SJCRH30 (cell line): ENCODE measurements at places on chromosomes 11 and 22.

DNA sequence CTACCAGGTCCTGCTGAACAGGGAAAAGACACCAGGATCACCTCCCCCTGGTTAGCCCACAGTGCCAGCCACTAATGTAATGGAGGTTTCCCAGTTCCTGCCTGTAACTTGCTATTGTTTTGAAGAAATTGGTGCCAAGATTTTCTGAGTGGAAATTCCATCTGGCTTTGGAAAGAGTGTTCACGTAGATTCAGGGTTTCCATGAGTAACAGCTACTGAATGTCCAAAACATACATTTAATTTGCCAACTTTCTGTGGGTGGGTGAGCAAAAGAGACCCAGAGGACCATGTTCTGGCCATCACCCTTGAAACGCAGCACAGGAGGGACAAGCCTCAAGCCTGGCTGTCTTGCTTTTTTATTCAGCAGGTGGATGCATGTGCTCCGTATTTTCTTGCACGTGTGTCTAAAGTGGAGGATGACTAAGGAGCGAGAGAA is 8.8 kb upstream of the DKK3 start:
- no peak for DNase-seq

- no peak for DNase-seq
These were observed 11.5 kb upstream of the RPS3 start for GRCh38 chr11:75387736-75388294.

DNA sequence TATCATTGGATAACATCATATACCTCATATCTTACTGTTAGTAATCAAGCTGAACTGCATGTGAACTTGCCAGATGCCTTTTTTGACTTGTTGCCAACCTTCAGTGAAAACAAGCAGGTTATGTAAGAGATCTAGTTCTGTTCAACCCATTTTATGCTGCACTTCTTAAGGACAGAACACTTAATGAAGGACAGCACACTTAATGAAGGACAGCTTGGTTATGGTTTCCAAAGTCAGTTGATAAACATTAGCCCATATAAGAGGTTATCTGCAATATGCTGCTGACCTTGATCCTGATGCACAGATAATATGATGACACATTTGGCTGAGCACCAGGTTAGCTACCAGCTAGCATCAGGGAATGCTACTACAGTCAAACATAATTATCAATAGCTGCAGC is 358.7 kb upstream of the PDGFD start:
- no peak for DNase-seq

DNA sequence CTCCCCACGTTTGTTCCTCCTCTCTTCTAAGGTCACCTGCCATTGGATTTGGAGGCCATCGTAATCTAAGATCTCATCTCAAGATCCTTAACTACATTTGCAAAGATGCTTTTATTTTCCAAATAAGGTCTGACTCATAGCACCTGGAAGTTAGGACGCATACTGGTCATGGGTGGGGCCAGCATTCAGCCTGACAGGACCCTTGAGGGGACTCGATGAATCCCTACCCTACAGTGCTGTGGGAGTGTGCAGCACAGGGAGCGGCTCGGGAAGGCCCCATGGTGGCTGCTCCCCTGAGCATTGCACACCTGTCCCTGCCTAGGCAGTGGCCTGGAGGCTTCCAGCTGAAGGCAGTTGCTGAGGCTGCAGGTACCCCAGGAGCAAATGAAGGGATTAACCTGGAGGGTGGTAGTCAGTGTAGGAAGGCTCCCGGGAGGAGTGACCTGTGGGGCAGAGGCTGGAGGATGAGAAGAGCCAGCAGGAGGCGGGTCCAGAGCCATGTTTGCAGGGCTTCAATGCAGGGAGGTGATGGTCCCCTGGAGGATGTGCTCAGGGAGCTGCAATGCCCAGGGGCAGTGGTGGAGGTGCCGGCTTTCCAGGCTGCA is 362.2 kb downstream of the CTTN start:
- DNase-seq, result no peak

DNA sequence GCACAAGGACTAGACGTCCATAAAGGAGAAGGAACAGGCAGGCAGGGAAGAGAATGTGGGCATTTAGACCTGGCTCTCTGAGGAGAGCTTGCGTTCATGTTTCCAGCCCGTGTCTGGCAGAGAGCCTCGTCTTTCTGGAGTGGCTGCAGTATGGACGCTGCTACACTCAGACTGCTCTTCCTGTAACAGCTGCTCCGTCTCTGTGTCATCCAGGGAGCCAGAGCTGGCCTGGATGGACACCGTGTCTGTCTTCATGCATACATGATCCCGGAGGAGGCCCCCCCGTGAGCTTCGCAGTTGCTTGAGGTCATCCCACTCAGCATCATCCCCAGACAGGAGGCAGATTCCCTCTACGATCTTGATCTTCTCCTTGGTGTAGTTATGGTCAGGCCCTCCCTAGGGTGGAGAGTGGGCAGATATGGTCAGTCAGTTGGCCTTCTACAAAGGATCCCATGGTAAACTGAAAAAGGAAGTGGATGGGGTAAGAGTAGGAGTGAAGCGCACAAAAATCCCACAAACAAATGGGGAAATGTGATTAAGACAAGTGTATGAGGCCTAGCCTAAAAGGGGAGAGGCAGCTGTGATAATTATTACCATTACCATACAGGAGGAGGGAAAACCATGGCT is 13.0 kb upstream of the CKAP5 start:
- DNase-seq, result no peak

DNA sequence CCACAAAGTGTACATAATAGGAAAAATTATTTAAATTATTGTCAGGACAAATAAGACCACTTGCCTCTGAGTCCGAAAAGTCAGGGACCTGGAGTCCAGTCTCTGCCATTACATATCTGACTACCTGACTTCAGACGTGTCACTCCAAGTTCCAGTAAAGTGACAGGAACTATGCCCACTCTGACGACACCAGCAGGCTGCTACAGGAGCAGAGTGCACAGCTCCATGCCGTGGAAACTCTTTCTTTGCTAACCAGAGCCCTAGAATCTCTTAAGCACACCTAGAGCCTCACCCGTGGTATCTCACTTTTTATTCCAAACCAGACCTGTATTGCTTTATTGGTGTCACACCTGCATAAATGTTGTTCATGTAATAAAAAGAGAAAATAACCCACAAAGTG is 93.7 kb downstream of the PLEKHA7 start:
- no peak for DNase-seq

- no peak for DNase-seq
These were observed 11.1 kb downstream of the SYNGR1 start for GRCh38 chr22:39360674-39361413.

DNA sequence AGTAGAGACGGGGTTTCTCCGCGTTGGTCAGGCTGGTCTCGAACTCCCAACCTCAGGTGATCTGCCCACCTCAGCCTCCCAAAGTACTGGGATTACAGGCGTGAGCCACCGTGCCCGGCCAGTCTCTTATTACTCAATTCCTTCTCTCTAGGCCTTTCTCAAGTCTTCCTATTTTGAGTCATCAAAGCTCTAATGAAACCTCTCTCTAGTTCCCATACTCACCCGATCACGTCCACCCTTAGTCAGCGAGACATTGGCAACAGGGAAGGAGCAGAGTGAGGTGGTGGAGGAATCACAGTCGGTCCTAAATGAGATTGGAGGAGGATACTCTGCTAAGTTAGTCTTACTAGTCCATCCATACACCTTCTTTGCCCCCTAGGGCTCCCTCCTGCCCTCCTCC is 5.0 kb downstream of the BSCL2 start:
- DNase-seq, result no peak

DNA sequence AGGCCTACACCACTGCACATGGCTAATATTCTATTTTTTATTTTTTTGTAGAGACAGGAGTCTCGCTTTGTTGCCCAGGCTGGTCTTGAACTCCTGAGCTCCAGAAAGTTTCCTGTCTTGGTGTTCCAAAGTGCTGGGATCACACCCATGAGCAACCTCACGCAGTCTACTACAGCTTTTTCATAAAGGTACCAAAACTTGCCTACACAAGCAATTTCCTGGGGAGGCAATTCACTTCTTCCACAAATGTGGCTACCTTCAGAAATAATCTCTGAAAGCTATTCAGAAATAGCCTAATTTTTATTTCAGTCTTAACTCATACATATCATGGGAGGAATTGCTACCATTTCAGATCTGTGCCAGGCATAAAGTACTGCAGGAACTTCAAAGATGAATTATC is 11.4 kb downstream of the SLC35F2 start:
- DNase-seq, result no peak

- DNase-seq, result no peak
These were observed 76.8 kb upstream of the CCND1 start for GRCh38 chr11:69563946-69564775.

GRCh38 chr11:83410605-83411565 is 124.7 kb upstream of the CCDC90B start:
- DNase-seq, result no peak

DNA sequence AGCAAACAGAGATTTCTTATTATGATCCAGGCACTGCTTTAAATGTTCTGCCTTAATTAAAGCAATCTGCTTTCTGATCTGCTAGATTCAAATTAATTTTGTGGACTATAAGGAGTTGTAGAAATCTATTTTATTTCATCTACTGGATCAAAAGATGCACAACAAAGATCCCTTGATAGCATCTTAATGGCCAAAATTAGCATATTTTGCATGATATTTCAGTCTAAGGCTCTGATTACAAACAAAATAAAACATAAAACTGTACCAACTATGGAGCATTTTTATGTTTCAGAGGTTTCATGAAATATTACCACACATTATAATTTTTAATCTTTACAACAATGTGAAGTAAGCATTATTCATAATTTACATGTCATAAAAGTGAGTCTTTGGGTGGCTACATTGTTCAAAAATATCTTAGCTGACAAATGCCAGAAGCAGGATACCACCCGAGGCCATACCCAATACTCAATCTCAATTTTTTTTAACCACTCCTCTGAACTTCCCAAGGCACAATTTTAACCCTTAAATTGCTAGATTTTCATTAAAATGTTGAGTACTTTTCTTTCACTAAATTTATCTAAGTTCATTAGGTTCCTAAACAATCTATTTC is 929.5 kb downstream of the KCNA4 start:
- no peak for DNase-seq

DNA sequence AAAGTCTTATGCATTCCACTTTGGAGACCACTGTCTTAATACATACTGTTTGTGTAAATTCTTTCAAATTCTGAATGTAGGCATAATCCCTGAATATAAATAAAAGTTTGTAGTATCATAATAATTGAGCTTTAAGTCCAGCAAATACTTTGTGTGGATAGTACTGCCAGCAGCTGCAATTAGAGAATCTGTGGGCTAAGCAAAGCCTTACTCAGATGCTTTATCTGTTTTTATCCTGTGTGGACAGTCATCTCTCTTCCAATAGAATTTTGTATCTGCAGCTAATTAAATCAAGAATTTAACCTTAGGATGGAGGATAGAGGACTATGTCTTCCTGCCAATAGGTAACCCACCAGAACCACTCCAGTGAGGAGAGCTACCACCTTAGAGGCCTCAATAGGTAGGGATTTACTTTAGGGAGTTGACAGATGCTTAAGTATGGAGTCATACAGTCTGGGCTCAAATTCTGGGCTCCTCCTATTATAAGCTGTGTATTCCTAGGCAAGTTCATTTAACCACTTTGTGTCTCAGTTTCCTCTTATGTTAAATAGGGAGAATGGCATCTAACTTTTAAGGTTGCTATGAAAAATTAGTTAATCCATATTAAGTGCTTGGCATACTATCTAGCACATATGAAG is 71.1 kb downstream of the STIM1 start:
- no peak for DNase-seq

- no peak for DNase-seq
These were observed 82.5 kb upstream of the SORL1-AS1 start for GRCh38 chr11:121535129-121535796.

DNA sequence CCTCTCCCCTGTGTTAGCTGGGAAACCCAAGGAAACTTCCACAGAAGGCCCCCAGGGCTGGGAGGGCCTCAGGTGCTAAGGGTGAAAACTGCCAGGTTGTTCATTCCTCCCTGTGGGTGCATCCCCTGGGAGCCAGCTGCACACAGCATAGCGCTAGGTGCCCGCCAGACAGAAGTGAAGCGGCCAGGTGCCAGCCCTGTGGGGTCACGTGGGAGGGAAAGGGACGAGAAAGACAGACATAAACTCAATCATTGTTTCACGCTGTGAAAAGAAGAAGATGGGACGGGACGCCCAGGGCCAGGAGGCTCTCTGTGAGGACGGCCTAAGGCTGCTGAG is 31.6 kb upstream of the HMOX1 start:
- no peak for DNase-seq

DNA sequence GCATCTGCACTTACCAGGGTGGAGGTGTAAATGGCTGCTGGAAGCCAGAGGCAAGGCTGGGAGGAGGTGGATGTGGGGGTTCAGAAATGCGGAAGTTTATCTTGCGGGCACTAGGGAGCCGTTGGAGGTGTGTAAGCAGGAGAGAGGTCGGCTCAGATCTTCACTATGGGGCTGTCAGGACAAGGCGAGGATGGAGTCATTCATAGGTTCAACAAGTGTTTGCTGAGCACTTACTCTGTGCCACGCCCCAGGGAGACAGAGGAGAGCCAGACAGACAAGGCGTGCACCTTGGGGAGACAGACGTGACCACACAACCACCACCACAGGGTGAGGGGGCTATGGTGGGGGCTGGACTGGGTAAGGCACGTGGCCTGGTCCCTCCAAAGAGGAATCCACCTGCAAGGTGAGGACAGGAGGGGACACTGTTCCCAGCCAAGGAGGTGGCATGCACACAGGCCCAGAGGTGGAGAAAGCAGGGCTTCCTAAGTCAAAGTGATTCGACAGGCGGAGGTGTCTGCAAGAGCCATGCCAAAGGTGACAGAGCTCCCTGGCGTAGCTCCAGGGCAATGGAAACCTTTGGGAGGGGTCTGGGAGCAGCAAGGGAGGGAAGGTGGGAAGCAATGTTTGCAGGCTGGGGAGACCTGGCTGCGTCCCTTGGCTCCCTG is 30.8 kb upstream of the TCF20 start:
- no peak for DNase-seq

- no peak for DNase-seq
These were observed 36.0 kb upstream of the OAF start for GRCh38 chr11:120174866-120175265.

GRCh38 chr11:107457205-107457557 is 444 bp downstream of the CWF19L2 start:
- no peak for DNase-seq

DNA sequence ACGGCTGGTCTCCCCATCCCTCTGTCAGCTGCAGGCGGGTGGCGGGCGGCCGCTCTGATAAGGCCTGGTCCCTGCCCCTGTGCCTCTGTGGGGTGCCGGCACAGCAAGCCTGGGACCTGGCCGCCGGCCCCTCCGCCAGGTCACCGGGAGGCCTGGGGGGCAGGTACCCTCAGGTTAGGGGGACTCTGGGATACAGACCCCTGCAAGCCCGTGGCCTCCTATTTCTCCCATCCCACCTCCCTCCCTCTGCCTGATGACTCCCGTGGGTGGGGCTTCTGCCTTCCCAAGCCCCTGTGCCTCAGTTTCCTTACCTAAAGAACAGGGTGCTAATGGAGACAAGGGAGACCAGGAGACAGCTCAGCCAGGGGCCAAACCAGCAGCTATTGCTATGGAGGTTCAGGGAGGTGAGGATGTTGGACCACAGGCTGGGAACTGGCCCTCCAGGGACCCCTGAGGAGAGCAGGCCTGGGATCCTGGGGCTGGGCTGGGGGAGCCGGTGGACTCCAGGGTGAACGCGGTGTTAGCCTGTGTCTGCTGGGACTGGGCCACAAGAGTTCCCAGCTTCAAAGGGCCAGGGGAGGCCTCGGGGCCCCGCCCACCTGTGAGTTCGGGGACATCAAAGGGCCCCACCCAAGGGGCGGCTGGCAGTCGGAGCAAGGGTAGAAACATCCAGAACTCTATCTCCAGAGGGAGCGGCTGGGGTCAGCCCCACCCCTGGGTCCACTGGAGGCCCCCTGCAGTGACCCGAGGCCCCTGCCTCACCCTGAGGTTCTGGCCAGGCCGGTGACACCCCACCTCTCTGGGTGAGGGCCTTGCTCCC is 32.0 kb upstream of the TH start:
- no peak for DNase-seq
